Tongue (tissue), 3 donors: ENCODE measurements at places on chromosomes 7 and 10. TPM values are rescaled to one million over a fixed set of nuclear protein-coding genes. Genes with fewer than 3 reads are reported as not detected.
A peak's percentile ranks its signal among the peaks of the same experiment; 100 is the strongest.

DNA sequence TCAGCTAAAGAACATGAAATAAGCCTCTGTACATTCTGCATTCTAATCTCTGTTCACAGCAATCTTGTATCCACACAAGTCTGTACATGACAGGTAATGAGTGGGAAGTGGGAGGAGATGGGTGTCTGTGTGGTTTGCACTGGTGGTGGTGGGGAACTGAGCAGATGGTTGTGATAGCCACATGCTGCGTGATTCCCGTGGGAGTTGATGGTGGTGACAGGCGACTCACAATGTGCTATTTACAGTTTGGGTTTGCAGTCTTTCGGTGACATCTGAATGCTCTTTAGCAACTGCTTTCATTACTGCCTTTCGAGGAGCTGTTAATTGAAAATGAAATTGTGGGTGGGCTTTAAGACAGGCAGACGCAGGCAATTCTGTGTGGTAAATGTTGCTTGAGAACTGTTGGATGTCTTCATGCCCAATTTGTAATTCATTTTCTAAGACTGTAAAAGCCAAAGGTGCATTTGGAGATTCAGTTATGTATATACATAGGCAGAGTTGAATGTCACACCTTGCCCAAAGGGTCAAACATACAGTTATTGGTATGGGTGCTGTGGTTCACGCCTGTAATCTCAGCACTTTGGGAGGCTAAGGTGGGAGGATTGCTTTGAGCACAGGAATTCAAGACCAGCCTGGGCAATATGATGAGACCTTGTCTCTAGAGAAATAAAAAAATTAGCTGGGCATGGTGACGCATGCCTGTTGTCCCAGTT lies 308.2 kb downstream of the AUTS2 start:
- peak; percentile 9 for DNase-seq

DNA sequence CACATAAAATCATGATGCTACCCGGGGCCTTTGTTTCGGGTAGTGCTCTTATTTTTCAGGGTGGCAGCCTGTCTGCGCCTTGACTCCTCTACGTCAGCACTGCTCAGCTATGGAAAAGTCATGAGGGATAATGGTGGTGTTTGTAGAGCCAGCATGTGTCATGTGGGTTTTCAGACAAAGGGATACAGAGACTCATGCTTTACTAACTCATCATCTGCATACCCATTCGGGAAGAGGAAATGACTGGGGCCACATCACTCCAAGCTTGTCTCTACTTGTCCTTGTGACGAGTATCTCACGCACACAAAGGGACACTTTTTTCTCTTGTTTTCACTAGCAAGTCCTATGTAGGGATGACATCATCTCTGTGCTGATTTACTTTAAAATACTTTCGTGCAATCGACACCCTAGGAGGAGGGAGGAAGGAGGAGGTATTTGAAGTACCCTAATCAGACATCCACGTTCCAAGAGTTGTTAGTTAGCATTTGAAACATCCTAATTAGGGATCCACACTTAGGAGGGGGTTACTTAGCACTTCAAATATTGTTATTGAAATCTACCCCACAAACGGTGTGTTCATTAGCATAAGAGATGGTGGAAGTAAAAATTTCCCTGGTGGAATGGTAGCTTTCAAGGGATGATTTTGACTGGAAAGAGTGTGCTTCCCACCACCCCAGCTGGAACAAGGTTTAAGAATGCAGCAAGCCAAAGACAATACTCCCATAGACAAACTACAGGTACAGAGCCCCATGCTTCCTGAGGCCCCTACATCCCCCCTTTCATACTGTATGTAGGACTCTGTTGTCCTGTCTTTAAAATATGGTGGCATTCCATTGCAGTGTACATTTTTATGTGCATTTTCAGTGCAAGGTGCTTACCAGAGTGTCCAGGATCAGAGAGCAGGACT lies 52.0 kb downstream of the THNSL1 start:
- no peak for DNase-seq

The DDIT4 gene
- total RNA-seq: 153 TPM

The PIP gene
- total RNA-seq: 11.3 TPM

GRCh38 chr10:580778-581177 lies 108.7 kb downstream of the DIP2C start:
- no peak for DNase-seq

- no peak for DNase-seq
Measured at GRCh38 chr7:17462131-17462631, 163.7 kb downstream of the AHR start.

DNA sequence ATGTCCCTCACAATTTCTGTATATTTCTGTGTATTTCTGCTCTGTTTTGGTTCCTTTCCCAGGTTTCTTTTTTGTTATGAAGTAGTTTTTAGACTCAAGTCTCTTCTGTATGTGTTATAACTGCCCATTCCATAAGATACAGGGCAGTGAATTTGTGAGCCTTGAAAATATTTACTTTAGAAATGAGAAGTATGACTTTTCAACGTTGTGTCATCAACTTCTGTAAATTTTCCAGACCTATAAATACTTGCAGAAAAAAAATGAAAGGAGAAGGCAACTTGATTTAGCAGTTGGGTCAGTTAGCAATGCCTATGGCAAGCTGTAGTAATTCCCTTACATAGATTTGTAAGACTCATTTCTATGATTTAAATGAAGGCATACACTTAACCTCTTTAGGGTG lies 11.5 kb downstream of the EGFR start:
- DNase-seq: no peak

GRCh38 chr10:13648425-13648824 lies 61.7 kb downstream of the PRPF18 start:
- no peak for DNase-seq

The OGDHL gene
- total RNA-seq: 1.4 TPM

- no peak for DNase-seq
Measured at GRCh38 chr7:112358513-112358912, 91.7 kb upstream of the IFRD1 start.

DNA sequence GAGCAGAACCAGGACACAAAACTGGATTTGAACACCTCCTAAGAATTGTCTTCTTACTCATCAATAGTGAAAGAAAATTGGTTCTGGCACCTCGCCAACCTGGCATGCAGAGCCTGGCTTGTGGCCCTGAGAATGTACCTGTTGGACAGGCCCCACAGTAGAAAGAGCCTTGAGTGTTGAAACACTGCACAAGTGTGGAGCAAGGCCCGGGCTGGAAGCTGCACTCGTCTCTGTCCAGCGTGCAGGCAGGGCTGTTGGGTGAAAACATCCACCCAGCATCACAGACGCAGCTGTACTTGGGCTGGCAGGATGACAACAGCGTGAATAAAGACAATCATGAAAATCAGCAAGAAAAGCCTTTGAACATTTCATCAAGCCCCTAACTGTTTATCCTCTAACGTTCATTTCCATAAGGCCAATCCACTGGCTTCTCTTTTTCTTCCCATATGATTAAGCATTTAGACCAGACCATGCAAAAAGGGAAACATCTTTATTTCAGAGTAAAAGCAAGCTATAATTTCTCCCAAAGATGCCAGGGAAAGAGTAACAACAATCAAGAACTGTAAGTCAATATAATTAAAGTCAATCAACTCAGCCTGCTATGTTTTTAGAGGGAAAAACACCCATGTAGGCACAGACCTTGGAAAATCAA lies 15.6 kb downstream of the CUBN start:
- peak; percentile 90 for DNase-seq

DNA sequence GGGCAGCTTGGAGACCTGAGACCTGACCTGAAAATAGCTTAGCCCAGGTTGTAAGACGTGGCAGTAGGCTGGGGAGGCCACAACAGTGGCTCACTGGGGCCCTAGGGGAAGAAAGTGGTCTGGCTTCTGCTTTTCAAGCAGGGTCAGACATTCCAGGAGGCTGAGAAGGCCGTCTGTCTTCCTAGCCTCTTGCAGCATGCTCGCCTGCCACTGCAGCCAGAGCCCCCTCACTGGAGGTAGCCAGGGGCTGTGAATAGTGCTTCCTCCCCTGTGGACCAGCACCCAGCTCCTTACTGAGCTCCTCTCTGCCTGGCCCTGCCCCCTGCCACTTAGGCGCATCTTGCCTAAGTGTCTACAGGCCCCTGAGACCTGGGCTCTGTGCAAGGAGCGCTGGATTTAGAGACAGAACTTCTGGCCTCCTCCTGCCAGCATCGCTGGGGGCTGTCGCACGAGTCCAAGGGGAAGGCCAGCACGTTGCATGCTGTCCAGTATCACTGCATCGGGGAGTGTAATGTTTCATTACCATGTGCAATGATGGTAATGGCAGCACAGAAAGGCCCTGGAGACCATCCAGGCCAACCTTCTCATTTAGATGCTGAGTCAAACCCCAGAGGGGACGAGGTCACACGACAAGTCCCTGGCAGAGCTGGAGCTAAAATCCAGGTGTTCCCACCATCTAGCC lies 12.7 kb downstream of the ZMIZ1 start:
- DNase-seq: no peak

The OR6B1 gene
- not detected for total RNA-seq

DNA sequence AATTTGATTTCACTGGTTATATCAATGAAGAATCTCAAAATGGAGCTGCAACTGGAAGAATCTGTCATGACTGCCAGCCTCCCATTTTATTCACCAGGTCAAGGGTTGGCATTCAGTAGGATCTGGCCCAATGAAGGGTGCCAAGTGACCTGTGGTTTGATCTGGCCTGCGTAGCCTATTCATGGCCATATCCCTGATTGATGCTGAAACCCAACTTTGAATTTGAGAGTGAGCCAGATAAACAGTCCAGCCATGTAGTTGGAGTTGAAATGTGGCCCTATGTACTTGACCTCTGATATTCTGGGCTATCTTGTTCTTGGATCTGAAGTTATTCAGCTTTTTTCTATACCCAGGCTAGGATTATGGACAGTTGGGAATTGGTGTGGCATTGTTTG lies 1.5 kb downstream of the MKLN1 start:
- DNase-seq: peak; percentile 12

- no peak for DNase-seq
Measured at GRCh38 chr10:108601851-108602250, 1321.5 kb downstream of the XPNPEP1 start.

- peak; percentile 93 for DNase-seq
Measured at GRCh38 chr7:42694894-42695507, 216.9 kb downstream of the C7orf25 start.

The OR2A1 gene
- 0.10 TPM for total RNA-seq

GRCh38 chr7:3956949-3957348 lies 655.9 kb downstream of the SDK1 start:
- no peak for DNase-seq

GRCh38 chr7:100753750-100754149 lies 20.4 kb downstream of the ZAN start:
- no peak for DNase-seq
